ENCODE measurements at places on chromosomes 4 and X.
A peak's percentile ranks its signal among the peaks of the same experiment; 100 is the strongest.

- DNase-seq: no peak
Measured at GRCh38 chr4:98747393-98748091, 89.1 kb upstream of the TSPAN5 start.

- DNase-seq: no peak
Measured at GRCh38 chrX:295136-295535, 14.0 kb downstream of the PLCXD1 start.

- no peak for DNase-seq
Measured at GRCh38 chr4:27763830-27764525, 903.3 kb downstream of the STIM2 start.

- no peak for DNase-seq
Measured at GRCh38 chr4:179880756-179881155, 2362.4 kb upstream of the TENM3 start.

DNA sequence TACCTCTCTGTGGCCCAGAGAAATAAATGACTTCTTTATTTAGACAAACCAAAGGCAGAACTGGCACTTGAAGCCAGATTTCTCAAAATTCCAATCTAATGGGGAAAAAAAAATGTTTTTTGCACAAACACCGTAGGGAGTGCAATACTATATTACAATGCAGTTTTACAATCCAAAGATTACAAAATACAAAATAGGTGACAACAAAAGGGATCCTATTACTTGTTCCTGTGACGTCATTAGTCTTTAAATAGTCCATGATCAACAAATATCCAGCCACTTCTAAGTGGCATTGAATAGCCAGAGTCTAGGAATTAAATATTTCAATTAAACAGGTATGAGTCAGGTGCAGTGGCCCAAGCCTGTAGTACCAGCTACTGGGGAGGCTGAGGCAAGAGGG lies 3.0 kb upstream of the APBB2 start:
- DNase-seq: no peak

DNA sequence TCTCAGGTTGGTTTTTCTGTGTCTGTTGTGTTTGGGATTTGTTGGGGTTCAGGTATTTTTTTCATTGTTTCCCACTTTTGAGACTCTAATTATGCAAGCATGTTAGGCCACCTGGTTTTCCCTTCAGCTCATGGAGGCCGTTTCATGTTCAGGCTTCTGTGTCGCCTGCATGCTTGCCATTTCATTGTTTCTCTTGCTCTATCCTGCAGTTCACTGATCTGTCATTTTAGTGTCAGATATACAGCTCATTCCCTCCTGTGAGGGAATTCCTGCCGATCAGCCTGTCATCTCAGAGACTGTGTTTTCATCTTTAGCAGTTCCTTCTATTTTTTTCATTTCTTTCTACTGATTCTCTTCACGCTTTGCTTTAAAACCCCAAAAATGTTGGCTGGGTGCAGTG lies 49.4 kb upstream of the HGFAC start:
- DNase-seq: no peak

GRCh38 chr4:112153211-112153791 lies 8.0 kb downstream of the FAM241A start:
- no peak for DNase-seq

DNA sequence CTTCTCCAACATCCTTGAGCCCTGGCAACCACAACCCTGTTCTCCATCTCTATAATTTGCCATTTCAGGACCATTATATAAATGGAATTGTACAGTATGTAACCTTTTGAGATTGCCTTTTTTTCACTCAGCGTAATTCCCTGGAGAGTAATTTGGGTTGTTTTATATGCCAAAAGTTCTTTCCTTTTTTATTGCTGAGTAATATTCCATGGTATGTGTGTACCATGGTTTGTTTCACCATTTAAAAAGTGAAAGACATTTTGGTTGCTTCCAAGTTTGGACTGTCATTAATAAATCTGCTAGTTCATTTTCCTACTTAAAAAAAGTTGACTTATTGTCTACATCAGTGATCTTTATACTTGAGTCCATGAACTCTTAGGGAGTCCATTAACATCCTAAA lies 33.0 kb upstream of the SMIM10 start:
- no peak for DNase-seq

GRCh38 chr4:187387739-187388138 lies 607.8 kb upstream of the ZFP42 start:
- no peak for DNase-seq

- DNase-seq: no peak
Measured at GRCh38 chr4:104901438-104901837, 245.2 kb upstream of the TET2 start.

- peak; percentile 50 for DNase-seq
Measured at GRCh38 chr4:88230461-88230891, 53.9 kb downstream of the PPM1K start.

- DNase-seq: no peak
Measured at GRCh38 chr4:41232406-41232805, 18.1 kb upstream of the APBB2 start.

GRCh38 chrX:70437921-70438665 lies 6.5 kb upstream of the DLG3 start:
- no peak for DNase-seq

DNA sequence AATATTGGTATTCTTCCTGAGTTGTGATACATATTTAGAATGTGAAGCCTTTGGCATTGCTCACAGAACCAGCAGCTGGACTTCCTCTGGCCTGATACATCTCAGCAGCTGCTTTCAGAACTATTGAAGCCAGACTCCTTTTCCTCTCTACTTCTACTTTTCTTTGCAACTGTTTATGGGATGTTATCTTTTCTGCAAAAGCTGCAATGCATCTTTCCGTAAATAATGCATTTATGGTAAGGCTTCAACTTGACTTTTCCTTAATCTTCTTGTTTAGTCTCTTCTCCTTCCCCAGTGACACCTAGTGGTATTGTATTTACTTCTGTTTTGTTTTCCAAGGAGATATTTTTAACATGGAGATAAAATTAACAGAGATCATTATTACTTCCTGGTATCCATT lies 1548.7 kb downstream of the PCDH7 start:
- no peak for DNase-seq

GRCh38 chr4:6806924-6807626 lies 24.5 kb downstream of the KIAA0232 start:
- DNase-seq: no peak

DNA sequence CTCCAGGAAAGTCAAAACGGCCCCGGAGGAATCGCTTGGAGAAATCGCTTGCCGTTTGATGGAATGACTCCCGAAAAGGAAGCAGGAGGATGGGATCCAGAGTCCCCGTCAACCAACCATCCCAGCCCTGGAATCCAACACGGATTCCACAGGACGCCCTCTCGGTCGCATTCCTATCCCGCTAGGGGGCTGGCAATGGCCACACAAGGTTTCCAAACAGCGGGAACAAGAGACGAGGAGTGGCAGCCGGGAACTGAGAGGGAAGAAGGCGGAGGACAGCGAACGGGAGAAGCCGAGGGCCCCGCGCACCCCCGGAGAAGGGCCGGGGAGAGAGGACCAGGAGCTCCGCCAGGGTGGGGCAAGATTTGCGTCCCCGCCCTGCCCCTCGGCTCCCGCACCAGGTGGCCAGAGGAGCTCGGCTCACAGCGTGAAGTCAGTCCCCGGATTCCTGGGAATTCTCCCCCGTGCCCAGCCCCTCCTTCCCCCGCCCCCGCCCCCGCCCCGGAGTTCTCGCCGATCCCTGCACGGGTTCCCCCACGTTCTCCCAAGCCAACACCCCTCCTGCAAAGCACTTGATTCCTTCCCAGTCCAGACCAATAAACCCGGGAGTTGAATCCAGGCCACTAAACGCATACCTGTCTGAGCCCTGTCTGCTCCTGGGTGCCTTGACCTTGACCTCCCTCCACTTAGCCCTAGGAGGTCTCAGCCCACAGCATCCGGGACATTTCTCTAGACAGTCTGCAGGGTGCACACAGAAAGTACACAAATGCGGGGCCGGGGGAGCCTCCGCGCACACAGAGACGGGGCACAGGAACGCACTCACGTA lies 1.4 kb downstream of the PDZD4 start:
- no peak for DNase-seq

DNA sequence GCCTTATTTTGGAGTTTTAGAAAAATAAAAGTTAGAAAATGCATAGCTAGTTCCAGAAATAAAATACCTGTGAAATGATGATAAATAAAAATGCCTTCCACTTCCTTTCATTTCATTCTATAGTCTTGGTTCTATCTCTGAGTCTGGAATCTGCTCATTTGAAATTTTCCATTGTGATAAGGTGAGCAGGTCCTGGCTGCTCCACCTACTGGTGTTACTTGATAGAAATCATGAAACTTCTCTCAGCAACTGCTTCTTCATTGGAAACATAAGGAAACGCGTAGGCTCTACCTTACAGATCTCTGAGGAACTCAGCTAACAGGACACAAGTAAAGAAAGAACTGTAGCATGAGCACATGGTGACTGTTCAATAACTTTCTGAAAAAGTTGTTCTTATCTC lies 141.8 kb downstream of the DCHS2 start:
- no peak for DNase-seq

DNA sequence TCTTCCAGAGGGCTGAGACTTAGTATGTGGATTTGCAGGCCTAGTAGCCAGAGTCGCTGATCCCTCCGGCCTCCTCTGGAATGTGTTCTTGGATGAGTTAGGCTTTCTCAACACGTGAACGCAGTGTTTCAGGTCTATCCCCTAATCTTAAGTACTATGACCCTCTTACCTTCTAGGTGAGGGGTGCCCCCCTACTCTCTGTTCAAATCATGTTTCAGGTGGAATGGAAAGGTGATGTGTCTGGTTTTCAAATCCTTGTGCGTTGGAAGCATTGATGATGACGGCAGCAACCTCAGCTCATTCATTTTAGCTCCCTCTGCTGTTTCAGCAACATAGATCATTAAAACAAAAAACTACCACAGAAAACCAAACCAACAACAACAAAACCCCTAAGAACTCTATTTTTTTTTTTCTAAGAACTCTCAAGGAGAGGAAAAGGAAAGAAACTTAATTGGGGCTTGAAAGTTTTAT lies 56.4 kb downstream of the RWDD4 start:
- DNase-seq: no peak

GRCh38 chr4:61911313-61911756 lies 711.2 kb downstream of the ADGRL3 start:
- DNase-seq: no peak

DNA sequence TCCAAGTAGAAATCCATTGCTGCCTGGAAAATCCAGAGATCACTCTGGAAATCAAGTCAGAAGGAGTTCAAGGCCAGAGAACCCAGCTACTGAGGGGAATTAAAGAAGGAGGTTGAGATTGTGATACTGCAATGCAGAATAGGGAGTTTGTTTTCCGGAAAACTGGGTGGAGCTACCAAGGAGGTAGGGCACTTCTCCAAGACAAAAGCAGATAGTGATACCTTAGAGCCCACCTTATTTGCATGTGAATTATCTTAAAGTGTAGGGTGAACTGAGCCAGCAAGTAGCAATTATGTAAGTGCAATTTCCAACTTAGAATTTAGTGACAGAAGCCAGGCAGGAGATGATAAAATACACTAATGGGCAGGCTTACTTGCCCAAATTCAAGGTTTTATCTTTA lies 178.9 kb downstream of the MID1 start:
- no peak for DNase-seq

DNA sequence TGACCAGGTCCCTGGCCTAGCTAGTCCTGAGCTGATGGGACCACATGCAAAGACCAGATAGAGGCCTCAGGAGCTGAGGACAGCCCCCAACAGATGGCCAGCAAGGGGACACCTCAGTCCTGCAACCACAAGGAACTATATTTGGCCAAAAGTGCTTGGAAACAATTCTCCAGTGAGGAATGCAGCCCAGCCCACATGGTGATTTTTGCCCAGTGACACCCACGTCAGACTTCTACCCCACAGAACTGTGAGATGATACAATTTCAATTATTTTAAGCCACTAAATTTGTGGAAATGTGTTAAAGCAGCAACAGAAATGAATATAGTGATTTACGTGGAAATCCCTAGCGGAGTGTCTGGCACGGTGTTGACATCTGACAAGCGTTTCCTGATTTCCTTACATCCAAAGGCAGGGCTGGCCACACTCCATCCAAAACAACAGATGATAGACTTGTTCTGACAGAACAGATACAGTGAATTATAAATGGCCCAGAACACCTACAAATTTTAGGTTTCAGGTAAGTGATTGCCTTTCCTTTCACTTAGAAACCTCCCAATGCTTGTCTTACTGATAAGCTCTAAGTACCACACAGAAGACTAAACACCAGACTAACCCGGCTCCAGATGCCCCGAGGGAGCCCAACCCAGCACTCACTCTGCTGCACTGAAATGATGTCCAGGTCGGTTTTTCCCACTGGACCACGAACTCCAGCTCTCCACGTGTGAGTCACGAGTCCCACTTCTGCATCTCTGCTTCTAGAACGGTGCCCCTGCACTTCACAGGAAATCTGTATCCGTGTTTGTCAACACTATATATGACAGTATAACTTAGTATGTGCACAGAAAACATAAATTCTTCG lies 5.8 kb downstream of the AFAP1 start:
- no peak for DNase-seq

DNA sequence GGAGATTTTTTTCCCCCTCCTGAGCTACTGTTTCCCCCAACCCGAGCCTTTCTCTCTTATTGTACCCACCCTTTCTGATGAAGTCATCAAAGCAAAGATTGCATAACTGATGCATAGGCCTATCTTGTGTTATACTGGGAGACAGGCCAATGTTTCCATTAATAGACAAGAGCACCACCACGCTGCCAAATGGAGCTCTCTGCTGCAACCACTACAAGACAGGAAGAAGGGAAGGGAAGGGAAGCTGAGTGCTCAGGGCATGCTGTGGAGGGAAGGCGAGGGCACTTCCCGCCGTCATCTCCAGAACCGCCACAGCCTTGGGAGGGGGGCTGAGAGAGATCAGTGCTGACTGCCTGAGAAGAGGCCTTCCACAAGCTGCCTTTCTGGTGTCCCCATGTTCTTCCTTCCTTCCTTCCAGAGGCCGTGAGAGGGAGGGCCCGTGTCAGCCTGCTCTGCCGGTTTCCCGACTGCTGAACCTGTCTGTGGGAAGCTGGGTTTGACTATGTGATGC lies 75.0 kb downstream of the MGST2 start:
- no peak for DNase-seq

DNA sequence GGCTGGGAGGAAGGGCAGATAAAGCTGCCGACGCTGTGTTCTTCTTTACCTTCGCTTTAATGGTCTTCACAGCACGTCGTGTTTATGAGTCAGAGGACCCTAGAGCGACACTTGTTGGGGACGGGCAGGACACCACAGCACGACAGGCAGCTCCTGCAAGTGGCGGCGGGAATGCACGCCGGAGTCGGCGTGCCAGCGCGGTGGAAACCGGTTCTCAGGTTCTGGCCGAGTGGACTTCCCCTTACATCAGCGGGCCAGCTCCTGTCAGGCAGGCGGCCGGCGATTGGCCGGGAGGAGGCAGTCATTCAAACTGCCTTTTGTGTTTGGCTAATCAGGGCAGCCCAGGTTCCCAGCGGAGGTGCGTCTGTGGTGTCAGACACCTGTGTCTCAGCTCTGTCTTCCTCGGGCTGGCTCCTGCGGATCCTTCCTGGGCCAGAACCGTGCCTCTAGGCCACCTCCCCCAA lies 150.9 kb downstream of the SHROOM3 start:
- no peak for DNase-seq

DNA sequence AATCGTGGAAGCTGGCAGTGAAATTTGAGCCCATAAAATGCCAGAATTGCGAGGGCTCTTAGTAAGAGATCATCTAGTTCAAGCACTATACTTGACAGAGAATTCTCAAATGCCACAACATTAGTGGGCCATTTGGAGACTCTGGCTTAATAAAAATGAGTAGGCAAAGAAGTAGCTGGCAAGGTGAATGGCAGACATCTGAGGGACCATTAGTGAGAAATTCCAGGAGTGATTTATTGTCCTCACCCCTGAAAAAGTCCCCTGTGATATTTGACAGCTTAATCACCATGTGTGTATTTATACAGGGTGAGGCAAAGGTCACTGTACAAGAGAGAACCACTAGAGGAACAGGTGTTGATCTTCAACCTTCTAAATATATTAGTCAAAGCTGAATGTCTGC lies 207.5 kb downstream of the CHRDL1 start:
- no peak for DNase-seq
